Activated T-helper 1 cell treated with anti-CD3 and anti-CD28 coated beads, Interleukin-2, amount 50 U/mL, for 16 hours (primary cell): ENCODE measurements at places on chromosomes 7 and 10.

GRCh38 chr10:70448236-70448635, 6.8 kb upstream of the NODAL start:
- no peak for DNase-seq

DNA sequence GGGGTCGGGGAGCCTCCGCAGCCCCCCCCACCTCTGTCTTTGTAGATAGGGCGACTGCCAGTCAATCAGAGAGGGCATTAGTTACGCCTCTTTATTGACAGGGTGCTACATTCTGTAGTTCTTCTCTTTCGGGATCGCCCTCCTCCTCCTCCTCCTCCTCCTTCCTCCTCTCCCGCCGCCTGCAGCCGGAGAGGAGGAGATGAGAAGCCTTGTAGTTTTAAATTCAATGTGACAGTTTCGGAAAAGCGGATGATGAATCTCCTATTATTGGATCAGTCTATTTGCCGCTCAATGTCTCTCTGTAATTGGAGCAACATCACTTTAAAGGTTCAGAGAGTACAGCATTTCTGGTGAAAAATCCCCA, 587 bp upstream of the UNCX start:
- DNase-seq: no peak

DNA sequence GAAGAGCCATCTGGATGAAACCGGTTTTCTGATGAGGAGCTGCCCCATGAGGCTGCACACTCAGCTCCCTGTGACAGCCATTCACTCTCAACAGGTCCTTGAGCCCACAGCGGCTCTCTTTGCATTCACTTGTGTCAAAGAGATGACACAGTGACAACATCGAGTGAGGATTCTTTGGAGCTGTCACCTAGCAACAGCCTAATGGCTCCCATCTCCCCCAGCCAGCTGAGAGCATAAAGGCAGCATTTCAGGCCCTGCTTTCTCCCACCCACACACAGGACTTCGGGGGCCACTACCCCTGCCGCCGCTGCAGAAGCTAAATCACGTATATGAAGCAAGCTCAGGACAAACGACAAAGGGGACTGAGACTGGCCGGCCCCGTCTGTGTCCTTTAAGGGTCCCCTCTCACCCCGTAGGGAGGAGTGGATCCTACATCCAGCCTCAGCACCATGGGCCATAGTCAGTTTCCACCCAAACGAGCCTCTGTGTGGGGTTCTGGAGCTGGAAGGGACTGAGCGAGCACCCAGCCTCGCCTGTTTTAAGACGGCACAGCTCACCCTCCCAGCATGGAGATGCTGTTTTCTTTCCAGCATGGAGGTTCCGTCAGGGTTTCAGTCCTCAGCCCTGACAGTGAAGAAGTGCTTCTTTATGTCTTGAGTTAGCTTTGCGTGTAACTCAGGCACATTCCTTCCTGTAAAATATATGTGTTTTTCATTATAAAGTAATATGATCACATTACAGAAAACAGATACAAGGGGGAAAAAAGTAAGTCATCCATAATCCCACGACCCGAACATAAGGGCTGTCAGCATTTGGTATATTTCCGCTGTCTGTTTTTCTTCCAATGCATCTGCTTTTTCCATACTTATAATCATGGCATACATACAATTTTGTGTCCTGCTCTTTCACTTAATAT, 4.9 kb downstream of the CPA4 start:
- DNase-seq: no peak

DNA sequence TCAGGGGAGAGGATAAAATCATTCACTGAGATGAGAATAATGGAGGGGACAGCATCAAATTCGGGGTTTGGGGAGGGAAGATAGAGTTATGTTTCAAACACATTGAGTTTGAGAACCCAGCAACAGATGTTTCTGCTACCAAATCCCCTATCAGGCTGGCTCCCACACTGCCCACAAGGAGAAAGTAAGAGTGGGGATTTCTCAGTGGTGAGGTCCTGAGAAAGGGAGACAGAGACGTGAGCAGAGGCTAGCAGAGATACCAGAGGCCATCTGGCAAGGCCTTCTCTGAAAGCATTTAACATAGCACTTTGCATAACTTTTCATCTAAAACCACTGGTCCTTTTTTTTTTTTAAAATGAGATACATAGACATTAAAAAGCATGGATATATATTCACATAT, 7.8 kb upstream of the SLF2 start:
- no peak for DNase-seq

DNA sequence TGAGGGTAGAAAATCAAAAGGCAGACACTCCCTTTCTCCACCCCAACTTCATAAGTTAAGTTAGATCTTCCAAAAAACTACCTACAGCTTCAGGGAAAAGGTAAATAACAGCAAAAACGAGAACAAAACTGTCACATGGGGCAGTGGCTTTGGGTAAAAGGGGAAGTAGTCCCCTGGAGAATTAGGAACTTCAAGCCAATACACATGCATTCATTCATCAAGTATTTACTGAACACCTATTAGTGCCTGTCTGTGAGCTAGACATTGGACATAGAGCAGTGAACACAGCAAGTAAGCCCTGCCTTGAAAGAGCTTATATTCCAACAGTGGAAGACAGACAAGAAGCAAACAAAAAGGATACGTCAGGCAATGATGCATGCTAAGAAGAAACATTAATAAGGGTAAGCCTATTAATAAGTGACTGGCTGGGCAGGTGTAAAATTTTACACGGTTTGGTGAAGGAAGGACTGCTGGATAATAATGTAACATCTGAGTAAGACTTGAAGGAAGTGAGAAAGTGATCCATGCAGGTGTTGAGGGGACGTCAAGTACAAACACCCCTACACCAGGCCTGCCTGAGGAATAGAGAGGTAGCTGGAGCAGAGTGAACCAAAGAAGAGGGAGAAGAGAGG, 69.6 kb upstream of the RAPGEF5 start:
- no peak for DNase-seq

- DNase-seq: no peak
These were observed 84.1 kb downstream of the VOPP1 start for GRCh38 chr7:55488216-55488615.

DNA sequence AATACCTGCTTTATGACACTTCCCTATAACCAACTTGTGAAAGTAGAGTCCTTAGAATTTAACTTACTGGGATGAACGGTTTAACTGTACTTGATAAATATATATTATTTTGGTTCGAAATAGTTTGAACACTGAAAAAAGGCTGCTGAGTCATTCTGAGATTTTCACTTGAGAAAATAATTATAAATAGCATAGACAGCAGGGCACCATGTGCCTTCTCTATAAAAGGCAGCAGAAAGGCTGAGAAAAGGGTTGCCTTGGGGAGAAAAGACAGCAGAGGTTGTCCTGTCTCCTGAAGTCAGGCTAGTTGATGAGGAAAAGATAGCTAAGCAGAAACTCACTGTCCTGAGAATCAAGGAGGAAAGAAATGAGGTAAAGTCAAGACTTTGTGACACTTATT, 92.4 kb downstream of the CTTNBP2 start:
- DNase-seq: no peak

GRCh38 chr7:159035571-159036073, 109.0 kb downstream of the VIPR2 start:
- DNase-seq: no peak

GRCh38 chr7:129740574-129741410, 129.3 kb downstream of the NRF1 start:
- DNase-seq: no peak

- no peak for DNase-seq
These were observed 171.7 kb downstream of the DNAJB6 start for GRCh38 chr7:157508477-157508881.

DNA sequence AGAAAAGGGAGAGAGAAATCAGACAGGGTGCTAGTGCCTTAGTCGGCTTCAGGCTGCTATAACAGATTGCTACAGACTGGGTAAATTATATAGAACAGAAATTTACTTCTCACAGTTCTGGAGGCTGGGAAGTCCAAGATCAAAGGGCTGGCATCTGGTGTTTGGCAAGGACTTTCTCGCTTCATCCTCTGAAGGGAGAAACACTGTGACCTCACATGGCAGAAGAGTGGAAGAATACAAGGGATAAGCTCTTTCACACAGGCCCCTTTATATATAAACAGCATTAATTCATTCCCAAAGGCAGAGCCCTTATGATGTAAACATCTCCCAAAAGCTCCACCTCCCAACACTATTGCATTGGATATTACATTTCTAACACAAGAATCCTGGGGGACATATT, 235.5 kb upstream of the INHBA start:
- DNase-seq: no peak

DNA sequence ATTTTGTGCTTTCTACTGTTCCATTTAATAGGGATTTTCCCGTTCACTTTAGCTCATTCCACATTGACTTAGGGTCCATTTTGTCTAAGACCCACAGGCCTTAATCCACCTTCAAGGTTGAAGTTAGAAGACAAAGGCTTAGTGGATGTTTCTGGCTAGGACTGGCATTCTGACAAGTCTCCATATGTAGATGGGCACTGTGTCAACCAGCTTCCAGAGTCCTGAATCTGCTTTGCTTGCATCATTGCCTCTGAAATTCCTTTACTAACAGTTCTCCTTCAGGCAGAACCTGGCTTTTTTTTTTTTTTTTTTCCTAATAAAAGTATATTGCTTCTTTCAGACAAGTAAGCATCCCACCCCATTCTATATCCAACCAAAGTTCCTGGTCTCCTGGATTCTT, 69.6 kb upstream of the PDCD4 start:
- DNase-seq: no peak

GRCh38 chr7:26417911-26418413, 126.3 kb downstream of the SNX10 start:
- no peak for DNase-seq

DNA sequence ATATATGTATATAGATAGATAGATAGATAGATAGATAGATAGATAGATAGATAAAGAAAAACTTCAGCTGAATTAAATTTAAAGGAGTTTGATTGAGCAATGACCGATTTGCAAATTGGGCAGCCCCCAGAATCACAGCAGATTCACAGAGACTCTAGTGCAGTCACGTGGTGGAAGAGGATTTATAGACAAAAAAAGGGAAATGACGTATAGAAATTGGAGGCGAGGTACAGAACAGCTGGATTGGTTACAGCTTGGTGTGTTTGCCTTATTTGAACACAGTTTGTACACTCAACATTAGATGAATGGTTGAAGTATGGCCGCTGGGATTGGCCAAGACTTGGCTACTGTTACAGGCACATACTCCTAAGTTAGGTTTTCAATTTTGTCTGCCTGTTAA, 8.2 kb upstream of the PODXL start:
- DNase-seq: no peak

- DNase-seq: no peak
These were observed 16.8 kb downstream of the HNRNPA2B1 start for GRCh38 chr7:26183545-26184280.

DNA sequence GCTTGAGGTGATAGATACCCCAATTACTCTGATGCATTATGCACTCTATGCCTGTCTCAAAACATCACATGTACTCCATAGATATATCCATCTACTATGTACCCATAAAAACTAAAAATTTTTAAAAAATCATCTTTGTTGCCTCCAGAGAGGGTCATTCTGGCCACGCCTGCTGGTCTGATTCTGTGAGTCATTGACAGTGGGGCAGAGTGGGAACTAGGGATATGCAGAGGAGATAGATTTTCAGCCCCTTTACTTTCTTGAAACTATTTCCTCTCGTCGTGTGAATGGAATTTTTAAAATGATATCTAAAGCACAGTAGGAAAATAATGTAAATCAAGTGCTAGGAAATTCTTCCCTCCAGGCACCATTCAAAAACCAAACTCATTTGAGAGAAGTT, 715.0 kb upstream of the NRP1 start:
- DNase-seq: no peak

DNA sequence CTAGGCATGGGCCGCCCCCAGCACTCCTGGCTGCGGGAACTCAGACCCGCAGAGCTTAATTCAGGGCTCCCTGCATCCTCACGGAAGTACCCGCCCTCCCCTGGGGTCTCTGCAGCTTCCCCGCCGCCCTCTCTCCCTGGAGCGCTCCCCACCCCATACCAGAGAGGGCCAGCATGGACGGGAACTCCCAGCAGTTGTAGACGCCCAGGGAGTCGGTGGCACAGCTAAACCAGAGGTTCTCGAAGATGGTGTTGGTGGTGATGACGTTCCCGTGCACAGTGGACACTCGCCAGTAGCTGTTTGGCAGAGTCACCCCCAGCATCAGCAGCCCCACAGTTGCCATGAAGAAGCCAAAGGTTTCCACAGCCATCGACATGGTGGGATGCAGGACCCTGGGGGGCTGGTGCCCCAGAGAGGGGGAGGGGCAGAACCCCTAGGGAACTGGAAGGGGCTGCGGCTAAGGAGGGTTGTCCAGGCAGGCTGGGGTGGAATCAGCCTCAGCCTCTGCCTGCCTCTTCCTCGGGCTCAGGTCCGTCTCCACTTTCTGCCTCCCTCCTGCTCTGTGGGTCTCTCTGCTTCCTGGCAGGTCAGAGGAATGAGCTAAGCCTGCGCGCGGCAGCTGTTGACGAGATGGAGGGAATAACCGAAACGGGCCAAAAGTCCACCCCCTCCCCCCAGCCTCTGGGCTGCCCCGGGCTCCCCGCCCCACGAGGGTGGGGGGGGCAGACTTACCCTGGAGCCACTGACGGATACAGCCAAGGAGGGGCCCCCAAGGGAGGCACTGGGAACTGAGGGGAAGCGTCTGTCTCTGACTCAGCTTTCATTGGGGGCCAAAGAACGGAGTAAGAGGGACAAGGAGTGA, at the start of gene CLDN15:
TSS of gene CLDN15 (minus strand) at position 597 of the 862 bp plus-strand sequence. CDS start at position 376, 221 bp downstream.
- DNase-seq: no peak

GRCh38 chr7:98810153-98810802, 59.5 kb downstream of the TMEM130 start:
- no peak for DNase-seq

DNA sequence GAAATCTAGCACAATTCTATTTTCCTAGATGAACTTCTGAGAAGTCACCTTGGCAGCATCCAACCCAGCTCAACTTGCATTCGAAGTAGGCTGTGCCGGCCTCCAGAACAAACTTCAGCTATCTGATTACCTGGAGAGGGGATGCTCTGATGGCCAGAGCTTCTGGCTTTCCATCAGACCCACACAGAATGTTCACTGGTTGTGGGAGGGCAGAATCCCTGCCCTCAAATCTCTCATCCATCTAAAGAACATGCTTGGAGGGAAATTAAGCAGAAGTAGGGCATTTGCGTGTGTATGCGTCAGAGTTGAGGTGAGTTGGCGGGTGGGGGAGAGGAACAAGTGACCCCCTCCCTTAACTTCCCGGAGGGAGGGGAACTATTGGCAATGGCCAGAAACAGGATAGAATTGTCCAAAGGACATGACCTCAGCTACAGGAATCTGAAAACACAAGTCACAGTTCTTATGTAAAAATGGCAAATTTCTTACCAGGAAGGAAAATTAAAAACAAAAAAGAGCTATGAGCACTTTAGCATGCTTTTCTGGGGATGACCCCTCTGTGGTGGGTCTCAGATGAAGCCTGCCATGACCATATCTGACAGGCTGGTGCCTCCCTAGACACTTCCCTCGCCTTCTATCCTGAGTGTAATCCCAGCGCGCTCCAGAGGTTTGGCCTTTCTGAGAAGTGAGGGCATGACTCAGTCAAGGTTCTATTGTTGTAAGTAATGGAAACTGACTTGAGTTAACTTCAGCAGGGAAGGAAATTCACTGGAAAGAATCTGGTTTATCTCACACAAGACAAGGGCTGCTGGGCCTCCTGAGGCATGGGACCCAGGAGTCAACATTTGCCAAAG, 278.8 kb downstream of the RPS24 start:
- no peak for DNase-seq
